ENCODE measurements at places on chromosomes 1 and 21.

DNA sequence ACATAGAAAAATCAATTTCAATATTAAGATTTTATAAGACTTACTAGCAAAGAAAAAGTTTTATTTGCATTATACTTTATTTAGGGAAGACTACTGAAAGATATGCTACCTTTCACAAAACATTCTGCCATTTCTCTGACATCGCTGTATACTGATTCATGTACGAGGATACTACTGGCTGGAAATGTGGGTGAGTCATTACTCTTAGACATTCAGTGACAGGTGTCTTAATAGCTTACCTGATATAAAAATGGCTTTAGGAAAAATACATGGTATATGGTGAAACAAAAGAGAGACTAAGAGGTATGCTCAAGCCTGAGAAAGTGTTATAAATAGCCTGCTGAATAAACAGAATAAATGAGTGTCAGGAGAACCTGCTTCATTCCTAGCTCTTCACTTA is 73.0 kb upstream of the EXO1 start:
- DNase-seq: no peak

DNA sequence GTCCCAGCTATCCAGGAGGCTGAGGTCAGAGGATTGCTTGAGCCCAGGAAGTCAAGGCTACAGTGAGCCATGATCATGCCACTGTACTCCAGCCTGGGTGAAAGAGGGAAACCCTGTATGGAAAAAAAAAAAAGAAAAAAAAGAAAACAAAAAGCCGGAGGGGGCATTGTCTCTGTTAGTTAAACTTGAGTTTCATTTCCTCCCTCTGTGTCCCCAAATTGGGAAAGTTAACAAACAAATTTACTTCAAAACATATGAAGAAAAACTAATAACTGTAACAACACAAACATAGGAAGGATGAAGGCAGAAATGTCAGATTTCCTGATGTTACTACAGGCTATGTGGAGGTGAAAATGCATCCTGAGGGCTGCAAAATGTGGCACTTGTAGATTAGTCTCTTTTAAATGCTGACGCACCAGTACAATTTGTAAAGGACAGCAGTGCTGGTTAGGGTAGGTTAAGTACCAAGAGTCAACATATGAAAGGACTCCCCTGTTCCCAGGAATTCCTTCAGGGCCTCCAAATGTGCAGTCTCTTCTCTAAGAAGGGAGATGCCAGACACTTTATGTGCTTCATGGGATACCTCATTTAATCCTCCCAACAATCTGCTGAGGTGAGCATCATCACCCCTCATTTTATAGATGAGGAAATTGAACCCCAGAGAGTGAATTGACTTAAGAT is 52.9 kb downstream of the DEGS1 start:
- DNase-seq: no peak

- no peak for DNase-seq
These were observed 61.3 kb upstream of the CACYBP start for GRCh38 chr1:174938281-174939007.

GRCh38 chr1:181513786-181514297 is 30.5 kb downstream of the CACNA1E start:
- DNase-seq: no peak

DNA sequence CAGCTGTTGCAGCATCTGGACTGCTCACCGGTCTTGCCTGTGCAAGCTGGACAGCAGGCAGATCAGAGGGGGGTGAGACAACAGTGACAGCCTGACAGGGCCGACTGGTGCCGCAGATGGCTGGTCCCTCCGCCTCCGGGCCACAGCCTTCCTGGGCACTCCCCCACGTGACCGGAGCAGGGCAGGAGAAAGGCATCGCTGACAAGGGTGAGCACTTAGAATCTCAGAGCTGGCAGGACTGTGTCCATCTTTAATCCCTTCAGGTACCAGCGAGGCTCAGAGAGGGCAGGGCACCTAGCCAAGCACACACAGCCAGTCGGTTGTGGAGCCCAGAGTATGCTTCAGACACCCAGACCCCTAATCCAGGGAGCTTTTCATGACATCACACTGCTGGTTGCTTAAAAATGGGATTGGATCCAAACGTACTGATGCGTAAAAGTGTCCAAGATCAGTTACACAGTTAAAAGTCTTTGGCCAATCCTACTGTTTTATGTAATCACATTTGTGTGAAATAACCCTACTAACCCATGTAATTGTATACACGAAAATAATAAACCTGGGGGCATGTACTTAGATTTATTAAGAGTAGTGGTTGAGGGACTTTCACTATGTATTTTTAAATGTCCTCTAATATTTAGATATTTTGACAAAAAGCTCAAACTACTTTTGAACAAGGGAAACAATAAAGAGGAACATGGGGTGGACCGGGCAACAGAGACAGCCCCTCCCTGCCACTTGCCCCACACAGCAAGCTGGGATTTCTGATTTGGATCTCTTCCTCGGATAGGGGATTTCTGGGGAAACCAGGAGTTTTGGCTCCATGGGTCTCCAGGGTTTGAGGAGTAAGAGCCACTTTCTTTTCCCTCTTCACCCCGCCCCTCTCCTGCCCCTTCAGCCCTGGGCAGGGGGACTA is 758 bp upstream of the CNTN2 start:
- no peak for DNase-seq

DNA sequence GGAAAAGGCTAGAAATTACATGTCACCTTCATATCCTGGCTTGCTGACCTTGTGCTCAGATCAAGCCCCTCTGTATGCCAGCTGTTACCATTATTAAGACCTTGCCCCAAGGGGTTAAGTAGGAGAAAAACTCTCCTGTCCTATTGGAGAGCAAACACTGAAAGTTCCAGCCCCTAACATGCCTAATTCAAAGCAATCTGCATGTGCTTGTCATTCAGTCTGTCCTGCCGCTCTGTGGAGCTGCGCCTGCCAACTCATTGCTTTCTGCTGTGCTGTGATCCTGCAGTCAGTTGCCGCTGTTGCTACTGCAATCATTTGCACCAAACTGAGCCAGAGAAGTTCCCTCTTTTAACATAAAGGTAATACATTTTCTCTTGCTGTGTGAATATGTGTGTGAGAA is 113.4 kb downstream of the DISP1 start:
- no peak for DNase-seq

DNA sequence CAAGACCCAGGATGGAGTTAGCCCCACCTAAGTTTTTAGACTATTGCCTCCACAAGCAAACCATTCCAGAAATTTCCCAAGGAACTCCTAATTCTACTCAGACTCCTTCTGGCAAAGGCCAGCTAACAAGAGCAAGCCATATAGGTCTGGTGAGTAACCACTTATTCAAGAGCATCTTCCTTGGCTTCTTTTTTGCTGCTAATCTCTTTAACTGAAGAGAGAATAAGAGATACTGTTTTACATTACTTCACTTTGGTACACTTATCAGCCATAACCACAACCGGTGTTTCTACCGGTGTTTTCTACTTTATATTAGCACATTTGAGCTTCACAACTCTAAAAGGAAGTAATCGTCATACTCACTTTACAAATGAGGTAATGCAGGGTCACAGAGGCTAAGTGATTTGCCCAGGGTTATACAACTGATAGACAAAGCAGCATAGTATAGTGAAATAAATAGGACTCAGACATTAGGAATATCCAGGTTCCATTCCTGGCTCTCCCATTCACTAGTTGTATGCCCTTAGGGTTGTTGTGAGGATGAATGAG is 1.7 kb upstream of the EPS15 start:
- no peak for DNase-seq

DNA sequence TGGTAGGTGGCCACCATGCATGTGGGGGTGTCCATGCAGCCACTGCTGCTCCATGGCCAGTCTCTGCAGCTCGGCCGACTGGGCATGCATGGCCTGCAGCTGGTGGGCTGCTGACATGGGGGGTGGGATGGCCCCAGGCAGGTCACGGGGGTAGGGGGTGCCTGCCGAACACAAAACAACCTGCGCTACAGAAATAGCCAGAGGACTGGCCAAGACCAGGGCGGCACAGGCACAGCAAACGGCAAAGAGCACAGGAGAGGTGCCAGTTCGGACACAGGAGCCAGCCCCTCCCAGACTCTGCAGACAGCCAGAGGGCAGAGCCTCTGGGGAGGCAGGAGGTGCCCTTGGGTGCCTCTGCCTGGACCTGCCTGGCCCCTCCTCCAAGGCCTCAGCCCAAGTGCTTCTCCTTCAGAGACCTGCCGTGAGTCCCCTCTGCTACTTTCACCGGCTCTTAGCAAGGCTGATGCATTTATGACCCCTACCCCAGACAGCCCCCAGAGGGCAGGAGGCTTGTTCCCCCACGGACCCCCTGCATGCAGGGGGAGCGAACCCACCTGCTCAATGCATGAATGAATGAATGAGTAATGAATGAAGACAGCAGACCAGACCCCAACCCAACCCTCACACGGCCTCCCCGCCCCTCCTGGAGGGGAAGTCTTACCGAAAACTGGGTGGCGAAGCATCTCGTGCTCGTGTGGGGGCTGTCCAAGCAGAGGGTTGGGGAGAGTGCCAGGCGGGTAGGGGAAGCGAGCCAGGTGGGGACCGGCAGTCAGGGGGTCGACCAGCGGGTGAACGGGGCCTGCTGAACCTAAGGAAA is 37.7 kb downstream of the SLC45A1 start:
- DNase-seq: no peak

- DNase-seq: no peak
These were observed 278.1 kb upstream of the CAMK1G start for GRCh38 chr1:209305221-209305954.

DNA sequence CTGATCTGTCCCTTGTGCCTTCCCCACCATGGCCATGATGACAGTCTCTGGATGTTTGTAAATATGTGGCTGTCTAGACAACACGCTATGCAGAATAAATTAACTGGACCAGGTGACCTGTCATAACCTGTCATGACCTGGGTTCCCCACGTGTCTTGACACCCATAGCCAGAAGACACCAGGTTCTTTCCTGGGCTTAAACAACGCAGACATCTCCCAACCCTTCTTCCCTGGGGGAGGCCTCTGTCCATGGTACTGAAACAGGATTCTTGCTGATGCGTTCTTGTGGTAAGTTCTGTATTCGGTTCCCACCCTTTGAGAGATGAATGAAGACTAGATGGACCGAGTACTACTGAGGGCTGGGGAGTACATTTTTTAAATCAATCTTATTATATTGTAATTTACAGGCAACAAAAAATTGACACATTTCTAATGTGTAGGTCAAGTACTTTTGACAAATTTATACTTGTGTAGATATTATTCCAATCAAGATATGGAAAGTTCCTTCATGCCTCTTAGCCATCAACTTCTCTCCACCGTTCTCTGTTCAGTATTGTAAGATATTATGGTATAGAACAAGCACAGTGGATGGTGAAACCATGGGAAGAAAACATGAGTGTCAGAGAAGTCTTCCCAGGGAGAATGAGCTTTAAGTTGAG is 738.8 kb downstream of the PTPRU start:
- DNase-seq: no peak

GRCh38 chr1:36211841-36212240 is 12.4 kb upstream of the THRAP3 start:
- DNase-seq: no peak

DNA sequence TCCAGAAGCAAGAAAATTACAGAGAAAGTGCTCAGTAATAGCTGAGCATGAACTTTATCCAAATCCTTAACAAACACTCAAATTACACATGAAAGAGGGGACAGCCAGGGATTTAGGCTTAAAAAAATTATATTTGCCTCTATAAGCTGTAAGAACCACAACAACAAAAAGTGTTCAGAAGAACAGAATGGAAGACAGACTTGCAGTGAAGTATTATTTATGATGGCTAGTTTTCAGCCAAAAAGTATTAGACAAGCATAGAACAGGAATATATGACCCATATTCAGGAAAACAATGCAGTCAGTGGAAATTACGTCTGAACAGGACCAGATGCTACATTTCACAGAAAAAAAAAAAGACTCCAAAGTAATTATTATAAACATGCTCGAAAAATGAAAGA is 1246.3 kb downstream of the NCAM2 start:
- no peak for DNase-seq

DNA sequence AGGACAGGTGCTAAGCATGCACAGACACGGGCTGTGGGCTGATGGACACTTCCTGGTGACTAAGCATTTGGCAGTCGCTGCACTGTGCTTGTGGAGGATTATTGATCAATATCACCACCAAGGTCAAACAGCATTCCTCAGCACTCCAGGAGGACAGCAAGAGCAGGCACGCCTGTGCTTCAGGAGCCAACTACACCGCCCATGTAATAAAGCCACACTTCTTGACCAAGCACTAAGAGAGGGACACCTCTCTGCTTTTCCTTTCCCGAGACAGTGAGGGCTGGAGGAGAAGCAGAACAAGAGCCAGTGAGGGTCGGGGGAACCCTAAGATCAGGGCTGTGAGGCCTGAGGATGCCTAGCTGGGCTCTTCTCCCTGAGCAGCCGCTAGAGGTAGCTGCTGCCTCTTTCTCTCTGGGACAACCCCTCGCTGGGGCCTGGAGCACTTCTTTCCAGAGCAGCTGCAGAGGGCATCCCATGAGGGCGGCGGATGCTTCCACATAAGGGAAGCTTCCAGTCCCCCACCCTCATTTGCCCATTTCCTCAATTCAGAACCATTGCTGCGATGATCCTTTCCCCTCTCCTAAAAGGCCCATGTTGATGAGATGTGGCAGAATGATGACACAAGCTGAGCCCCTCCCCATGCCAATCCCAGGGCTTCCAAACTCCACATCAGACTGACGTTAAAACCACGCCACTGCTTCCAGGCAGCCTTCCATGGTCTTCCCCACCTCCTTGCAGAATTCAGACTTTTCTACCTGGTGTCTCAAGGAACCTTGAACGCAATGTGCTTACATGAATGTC is 19.1 kb downstream of the RAB7B start:
- no peak for DNase-seq

GRCh38 chr1:159790237-159790917 is 9.6 kb downstream of the DUSP23 start:
- no peak for DNase-seq

All from activated naive CD4-positive, alpha-beta T cell treated with Interleukin-2 at 50 U/mL for 16 hours (primary cell).